AG04449 (cell line): ENCODE measurements at places on chromosomes 7 and 10.
A peak's percentile ranks its signal among the peaks of the same experiment; 100 is the strongest.

DNA sequence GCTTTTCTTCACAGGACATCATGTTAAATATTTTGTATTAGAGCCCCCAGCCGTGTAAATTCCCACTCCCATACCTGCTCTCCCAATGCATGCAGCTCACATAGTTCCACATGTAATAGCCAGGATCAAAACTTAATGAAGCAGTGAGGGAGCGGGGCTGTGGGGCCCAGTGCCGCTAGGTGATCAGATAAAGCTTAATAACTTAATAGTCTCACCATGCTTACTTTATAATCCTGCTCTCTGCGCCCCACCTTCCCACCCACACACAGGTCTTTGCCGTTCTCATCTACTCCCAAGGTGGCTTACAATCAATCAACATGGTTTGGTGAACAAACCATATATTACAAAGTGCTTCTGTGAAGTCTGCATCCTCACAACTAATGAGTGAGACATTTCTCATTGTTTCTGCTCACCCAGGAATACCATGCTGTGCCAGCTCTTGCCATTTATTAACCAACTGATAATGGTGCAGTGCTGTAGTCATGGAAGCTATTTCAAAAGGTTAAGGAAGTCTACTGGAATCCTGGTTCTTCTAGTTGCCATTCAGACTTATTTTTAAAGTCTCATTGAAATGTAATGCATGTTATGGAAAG, 156.4 kb downstream of the CTTNBP2 start:
- DNase-seq: no peak

GRCh38 chr10:86708068-86708782, 39.9 kb downstream of the LDB3 start:
- no peak for DNase-seq

DNA sequence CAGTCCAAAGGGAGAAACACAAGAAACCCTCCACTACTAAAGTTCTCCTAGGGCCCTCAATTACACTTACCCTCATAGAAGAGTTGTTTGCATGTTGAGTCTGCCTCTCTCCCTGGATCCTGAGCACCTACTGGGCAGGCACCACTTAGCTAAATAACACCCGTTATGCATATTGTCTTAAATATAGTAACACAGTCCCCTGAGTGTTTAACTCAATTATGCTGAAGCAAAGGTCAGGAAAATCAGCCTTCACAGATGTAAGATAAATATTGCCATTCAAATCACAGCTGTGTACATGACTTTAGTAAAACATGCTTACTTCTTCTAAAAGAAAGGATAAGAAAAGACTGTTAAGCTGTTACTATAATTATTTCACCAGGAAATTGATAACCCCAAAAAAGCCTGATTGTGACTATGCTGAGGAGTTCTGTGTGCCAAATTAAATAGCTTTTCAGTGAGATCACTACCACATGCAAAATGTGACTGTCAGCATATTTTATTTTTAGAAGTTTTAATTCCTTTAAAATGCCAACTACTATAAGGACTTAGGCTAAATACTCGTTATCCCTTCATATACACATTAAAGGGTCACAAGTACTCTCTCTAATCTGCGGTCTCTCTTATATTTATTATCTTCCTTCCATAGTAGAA, 733.9 kb upstream of the PHF14 start:
- no peak for DNase-seq

DNA sequence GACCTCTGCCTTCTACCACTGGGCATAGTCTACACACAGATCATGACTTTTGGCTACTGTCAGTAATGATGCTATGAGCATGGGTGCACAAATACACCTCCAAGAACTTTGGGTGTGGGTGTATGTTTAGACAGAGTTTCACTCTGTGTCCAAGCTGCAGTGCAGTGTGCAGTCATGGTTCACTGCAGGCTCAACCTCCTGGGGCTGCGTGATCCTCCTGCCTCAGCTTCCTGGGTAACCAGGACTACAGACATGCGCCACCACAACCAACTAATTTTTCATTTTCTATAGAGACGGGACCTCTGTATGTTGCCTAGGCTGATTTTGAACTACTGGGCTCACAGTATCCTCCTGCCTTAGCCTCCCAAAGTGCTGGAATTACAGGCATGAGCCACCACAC, 194.4 kb downstream of the NSUN6 start:
- no peak for DNase-seq

DNA sequence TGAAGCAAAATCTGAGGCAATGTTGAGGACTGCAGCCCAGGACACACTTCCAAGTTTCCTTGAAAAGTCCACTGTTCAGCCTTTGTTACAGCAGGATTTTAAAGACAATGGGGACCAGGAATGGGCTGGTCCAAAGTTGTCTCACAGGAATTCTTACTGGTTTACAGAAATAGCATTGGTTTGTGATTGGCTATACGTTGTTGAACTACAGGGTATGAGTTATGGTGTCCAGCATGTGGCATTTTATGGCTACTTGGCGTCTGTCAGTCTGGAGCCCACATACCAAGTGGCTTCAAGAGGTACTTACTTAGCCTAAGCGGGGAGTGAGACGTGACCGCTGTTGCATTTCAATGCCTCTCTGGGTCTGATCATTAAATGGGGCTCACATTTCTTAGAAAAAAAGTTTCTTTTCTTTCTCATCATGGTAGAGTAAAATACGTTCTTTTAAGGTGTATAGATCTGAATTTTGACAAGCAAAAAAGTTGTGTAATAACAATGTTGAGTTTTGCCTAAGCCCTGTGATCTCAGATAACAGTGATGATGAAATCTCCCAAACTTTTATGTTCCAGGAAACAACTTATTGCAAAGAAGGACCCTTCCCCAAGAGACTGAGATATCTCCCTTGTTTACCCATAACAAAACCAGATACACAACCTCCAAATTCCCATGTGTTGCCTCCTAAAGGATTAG, 100.0 kb upstream of the TRIM24 start:
- DNase-seq: no peak

- DNase-seq: no peak
Observed at GRCh38 chr10:77180794-77181193, 456.8 kb downstream of the KCNMA1 start.

DNA sequence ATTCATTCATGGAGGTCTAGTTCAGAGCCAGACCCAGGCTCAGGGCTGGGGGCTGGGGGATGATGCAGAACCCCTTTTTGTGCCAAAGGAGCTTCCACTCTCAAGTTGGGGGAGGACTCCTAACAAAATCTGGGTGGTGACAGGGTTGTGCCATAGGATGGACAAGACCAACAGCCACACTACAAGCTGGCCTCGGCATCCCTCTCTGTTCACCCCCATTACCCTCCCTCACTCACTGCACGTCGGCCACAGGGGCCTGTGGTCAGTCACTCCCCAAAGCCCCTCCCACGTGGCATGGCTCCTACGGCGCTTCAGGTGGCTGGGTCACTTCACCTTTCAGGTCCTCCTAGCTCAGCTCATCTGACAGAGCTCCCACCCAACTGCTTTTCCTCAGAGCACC, 348.7 kb upstream of the ZMIZ1 start:
- no peak for DNase-seq

- no peak for DNase-seq
Observed at GRCh38 chr7:117706210-117706609, 167.0 kb downstream of the CTTNBP2 start.

- DNase-seq: no peak
Observed at GRCh38 chr10:74451127-74451829, 300.3 kb downstream of the ADK start.

DNA sequence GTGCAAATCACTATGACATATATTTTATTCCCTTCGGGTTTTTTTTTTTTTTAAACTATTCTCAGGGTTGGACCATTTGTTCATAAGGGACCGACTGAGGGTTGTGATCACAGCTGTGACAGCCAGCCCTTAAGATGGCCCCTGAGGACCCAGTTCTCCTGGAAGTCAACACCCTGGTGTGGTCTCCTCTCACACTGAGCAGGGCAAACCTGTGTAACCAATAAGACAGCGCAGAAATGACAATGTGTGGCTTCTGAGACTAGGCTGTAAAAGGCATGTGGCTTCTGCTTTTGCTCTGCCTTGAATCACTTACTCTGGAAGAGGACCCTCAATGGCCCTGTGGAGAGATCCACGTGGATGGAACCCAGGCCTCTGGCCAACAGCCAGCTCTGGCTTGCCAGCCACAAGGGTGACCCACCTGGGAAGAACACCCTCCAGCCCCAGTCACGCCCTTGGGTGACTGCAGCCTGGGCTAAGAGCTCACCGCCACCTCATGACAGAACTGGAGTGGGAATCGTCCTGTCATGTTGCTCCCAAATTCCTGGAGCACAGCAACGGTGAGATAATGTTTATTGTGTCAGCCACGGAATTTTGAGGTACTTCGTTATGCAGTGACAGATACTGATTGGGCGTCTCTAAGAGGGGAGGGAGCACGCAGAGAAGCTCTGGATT, 127.1 kb downstream of the CLEC2L start:
- no peak for DNase-seq

DNA sequence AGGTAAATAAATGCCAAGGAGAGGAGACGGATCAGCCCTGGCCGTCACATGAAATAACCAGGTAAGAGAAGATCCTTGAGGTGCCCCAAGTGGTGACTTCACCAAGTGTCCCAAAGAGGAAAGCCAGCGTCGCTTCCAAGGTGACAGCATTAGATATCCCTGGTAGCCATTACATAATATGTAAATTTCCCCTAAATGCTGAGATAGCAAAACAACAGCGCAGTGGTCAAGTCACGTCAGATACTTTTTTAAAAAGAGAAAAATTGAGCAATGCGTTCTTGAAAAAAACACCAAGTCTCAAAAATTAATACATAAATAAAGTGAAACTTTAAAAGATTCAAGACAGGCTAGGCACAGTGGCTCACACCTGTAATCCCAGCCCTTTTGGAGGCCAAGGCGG, 100.2 kb downstream of the HTR5A start:
- no peak for DNase-seq

DNA sequence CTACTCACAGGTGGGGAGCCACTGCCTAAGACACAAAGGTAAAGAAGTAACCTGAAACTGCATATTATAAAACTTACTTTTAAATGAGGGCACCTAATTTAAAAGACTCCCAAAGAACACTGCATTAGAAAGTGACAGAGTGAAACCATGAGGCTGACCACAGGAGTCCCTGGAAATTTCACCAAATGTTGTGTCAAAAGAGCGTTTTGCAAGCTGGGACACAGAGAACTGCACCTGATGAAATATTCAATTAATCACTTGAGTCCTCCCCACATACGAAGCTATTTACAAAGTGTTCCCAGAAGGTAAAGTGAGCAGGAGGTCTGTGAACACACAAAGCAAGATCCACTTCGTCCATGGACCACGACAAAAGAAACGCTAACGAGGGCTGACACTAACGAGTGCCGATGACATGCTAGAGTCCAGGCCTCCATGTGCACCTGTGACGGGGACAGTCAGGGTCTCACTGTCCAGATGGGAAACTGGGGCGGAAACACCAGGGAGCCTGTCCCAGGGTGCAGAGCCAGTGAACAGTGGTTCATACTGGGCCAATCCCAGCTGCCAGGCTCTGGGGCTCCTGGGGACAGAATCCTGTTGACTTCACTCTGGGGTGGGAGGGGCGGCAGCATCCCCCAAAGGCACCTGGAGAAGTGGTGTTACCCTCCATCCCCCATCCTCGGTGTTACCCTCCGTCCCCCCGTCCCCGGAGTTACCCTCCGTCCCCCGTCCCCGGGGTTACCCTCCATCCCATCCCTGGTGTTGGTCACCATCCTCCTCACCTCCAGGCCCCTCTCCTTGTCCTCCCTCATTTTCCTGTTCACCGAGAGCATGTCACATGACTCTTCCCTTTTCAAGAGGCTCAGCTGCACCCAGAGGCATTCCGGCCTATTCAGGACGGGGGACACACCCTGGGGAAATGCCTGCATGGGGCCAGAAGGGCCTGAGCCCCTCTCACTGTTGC, 63.4 kb downstream of the DIP2C start:
- DNase-seq: no peak

DNA sequence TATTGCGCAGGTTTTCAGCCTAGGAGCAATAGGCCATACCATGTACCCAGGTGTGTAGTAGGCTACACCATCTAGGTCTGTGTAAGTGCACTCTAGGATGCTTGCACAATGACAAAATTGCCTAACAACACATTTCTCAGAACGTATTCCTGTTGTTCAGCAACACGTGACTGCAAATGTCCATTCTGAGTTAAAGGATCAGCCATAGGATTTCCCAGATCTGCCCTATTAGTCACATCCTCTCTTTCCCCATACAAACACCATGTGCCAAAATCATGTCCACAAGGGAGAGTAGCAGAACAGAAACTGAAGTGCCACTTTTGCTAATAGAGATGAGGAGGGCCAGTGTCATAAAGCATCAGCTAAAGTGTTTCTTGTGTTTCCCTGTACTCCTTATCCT, 42.6 kb upstream of the AMPH start:
- DNase-seq: peak; percentile 24

DNA sequence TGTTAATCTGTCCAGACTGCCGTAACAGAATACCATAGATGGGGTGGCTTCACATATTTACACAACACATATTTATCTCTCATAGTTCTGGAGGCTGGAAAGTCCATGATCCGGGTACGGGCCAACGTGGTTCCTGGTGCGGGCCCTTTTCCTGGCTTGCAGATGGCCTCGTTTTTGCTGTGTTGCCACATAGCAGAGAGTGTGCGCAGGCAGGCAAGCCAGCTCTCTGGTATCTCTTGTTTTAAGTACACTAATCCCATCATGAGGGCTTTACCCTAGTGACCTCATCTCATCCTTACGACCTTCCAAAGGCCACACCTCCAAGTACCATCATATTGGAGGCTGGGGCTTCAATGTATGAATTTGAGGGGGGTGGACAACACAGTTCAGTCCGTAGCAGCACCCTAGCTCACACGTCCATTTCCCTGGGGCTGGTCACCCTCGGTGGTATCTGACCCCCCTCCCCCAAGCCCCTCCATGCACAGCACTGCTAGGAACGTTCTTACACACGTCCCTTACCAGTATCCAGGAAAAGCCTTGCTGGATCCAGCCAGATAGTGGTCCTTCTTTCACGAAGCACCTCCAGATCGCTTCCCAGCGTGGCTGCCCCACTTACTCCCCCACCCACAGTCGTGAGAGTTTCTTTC, 21.5 kb downstream of the CUX1 start:
- DNase-seq: no peak

DNA sequence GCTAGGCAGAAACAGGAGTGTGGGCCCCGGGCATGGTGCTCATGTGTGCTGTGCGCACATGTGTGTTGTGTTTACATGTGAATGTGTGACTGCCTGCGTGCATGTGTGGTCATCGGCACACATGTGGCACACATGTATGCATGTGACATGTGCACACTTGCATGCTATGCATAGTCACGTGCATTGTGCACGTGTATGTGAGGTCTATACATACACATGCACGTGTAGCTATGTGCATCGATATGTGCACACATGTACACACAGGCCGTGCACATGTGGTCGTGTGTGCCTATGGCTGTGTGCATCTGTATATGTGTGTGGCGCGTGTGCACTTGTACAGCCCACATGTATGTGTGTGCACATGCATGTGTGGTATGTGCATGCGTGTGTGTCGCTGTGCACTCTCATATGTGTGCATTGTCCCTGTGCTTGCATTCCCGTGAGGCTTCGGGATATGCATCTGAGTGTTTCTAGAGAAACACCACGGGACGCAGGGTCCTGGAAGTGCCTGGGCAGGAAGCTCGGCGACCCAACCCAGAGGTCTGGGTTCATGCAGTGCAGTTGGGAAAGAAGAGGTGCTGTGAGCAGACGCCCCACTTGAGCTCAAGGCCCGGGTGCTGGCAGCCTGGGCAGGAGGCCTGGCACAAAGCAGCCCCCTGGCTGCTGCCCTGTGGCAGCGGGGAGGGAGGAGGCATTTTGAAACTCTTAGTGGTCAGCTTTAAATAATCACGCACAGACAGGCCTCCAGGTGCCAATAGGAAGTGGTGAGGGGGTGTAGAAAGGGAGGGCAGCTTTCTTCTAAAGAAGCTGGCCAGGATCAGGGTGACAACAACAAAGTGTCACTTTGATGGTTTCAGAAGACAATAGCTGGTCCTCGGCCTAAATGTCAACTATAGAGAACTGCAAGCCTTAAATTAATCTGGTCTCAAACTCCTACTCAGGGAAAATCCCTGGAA, 410.0 kb upstream of the MGMT start:
- no peak for DNase-seq
